ENCODE measurements at places on chromosomes 7 and 10.
A peak's percentile ranks its signal among the peaks of the same experiment; 100 is the strongest.

DNA sequence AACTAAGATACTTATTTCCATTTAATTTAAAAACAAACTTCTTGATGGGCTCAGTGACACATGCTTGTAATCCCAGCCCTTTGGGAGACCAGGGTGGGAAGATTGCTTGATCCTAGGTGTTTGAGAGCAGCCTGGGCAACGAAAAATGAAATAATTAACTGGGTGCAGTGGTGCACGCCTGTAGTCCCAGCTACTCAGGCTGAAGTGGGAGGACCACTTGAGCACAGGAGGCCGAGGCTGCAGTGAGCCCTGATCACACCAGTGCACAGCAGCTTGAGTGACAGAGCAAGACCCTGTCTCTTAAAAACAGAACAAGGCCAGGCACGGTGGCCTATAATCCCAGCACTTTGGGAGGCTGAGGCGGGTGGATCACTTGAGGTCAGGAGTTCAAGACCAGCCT lies 37.4 kb downstream of the AVL9 start:
- no peak for DNase-seq

- DNase-seq = no peak
Measured at GRCh38 chr7:23247603-23248335, 1.2 kb downstream of the GPNMB start.

DNA sequence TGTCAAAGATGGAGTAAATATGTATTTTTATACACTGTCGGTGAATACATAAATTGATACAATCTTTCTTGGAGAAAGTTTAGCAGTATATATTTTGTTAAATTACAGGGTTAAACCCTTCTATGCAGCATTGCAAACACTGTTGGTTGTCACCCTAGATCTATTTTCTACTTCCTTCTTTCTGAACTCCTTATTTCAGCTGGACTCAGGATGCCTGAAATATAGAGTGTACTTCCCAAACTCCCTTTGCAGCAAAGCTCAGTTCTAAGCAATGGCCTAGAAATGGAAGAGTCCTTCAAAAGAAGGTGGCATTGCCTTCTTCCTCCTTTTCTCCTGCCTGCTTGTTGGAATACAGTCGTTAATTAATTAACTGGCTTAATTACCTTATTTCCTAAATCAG lies 20.6 kb downstream of the CUBN start:
- no peak for DNase-seq

DNA sequence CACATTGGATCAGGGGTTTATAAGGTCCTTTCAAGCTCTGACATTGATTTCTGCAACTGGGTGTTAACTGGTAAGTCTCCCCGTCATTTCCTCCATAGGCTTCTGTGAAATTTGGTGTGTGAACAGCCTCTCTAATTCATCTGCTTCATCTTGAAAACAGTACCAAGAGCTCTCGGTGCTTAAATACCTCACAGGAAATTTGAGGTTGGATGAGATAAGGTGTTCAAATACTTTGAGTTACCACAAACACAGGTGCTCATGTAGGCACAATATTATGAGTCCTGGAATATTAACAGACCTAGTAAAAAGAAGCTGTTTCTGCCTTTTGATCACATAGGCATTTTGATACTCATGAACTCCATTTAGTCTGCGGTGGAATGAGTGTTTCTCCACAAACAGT lies 85.2 kb downstream of the RTKN2 start:
- peak; percentile 15 for DNase-seq

DNA sequence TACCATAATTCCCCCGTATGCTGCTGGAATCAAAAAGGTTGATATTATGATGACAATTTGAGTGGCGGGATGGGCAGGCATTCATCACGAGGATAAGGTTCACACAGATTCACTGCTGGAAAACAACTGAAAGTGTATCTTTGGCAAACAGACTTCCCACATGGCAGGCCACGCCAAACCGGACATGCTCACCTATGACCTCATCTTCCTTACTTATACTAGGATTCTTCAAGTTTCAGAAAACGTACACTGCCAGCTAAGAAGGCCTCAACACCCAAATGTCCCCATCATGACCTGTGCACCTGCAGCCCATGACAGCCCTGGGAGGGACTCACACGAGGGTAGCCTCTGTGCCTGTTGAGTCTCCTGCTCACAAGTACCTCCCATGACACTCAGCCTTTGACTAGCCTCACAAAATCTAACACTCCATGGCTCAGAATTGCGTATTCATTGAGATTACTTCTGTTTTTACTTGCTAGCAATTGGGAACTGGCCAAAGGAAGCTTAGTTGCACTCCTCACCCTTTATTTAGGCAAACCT lies 259.0 kb upstream of the GHITM start:
- no peak for DNase-seq

GRCh38 chr10:50504389-50504788 lies 119.4 kb downstream of the SGMS1 start:
- DNase-seq = no peak

- DNase-seq = no peak
Measured at GRCh38 chr7:4479367-4480039, 202.6 kb upstream of the FOXK1 start.

DNA sequence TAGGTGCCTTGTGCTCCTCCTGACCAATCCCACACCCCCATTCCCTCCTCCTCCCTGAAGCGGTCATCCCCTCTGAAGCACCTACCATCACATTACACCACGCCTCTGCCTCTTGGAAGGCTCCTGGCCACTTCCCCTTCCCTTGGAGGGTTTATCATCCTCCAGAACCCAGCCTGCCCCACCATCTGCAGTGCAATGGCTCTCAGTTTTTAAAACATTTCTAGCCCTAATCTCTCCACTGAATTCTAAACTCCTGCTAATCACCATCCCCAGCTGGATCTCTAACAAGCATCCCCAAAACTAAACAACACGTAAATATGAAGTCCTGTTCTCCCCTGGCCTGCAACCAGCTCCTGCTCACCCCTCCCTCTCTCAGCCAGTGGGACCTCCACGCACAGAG lies 70.6 kb downstream of the PIP4K2A start:
- DNase-seq = no peak

DNA sequence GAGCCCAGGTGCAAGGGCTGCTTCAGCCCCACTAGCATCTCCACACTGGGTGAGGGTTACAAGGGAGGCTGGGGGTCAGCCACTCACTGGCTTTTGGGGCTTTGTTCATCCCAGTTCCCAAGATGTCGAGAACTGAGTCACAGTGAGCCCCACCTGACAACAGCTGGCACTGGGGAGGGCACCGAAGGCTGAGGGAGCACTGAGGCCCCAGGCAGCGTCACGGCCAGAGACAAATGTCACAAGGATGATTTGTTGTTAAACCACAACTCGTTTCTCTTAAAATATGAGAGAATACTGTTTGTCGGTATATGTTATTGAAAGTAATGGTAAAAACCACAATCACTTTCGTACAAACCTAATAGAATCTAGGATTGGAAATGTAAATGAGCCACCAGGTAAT lies 219.9 kb downstream of the CELF2 start:
- peak; percentile 49 for DNase-seq

DNA sequence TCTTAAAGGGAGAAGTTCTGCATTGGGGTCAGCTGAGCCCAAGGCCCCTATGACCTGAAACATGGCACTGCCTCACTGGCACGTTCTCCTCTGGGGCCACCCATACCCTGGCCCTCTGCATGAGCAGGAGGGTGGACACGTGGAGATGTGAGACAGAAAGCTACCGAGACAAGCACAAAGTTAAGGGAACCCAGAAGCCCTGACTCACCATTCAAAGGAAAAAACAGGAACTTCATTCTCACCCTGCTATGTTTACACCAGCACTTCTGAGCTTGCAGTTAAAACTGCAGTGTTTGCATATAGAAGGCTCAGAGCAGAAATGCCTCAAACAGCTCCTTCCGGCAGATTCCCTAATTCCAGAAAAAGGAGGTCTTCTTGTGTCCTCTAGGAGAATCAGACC lies 41.7 kb downstream of the DENND11 start:
- no peak for DNase-seq

DNA sequence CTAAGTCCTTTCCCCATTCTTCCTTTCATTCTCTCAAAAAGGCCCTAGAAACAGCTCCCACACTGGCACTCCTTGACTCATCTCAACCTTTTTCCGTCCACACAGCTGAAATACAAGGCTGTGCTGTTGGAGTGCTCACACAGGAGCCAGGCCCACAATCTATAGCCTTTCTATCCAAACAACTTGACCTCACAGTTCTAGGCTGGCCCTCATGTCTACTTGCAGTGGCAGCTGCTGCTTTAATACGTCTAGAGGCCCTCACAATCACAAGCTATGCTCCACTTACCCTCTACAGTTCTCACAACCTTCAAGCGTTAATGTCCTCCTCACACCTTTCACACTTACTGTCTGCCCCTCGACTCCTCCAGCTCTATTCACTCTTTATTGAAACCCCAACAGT lies 12.0 kb upstream of the LRRC61 start:
- DNase-seq = no peak

DNA sequence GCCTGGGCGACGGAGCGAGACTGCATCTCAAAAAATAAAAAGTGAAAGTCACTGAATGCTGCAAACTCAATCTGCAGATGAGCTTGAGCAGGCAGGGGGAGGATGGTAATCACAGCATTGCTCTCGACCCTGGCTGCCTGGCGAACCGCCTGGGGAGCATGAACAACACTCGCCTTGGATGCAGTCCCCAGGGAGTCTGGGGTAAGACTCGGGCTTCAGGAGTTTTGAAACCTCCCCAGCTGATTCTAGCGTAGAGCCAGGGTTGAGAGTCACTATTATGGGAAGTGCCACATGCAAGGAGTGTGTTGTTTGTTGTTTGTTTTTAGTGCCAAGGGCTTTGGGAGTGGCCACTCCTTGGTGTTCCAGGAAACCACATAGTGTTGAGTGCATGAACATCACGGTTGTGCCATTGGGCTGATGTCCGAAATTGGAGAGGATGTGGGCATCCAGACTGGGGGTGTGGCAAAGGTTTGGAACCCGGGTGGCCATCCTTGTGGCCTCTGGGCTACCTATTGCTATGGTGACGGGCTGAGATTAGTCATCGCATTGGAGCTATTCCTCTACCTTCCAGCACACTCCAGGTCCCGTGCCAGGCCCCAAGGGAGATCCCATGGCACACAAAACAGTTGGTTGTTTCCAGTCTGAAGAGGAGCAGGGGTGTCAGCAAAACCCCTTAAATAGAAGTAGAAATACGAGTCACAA lies 92.6 kb downstream of the RGS10 start:
- DNase-seq = no peak

Measured in activated naive CD4-positive, alpha-beta T cell treated with Interleukin-2 at 50 U/mL for 16 hours (primary cell).